ENCODE measurements at places on chromosomes 7 and 10.

DNA sequence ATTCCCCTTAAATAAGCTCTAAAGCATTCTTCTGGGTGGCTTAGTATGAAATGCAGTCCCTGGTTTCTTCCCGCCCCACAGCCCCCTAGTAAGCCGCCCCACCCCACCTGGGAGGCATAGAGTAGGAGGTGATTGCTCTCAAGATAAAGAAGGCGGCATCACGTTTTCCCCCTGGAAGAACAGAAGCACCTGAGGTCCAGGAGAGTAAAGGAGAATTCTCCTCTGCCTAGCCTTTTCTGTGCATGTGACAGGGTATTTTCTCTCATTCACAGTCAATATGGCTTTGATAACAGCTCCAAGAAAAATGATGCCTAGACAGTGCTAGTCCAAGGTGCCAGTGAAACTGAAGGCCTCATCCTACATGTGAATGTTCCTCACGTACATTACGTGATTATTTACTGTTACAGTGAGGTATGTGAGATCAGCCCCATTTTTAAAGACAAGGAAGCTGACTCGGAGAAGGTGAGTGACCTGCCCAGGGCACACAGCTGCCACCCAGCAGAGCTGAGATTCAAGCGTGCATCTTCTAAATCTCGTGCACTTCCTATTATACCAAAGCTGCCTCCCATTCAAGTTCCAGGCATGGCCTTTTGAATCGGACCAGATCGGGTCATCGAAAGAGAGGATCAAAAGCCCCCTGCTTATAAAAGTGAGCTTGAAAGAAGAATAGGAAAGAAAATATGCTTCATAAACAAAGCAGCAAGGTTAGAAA, 59.4 kb downstream of the FAM171A1 start:
- no peak for DNase-seq

- peak; percentile 76 for DNase-seq
Measured at GRCh38 chr7:121519548-121520521, 123.7 kb upstream of the FAM3C start.

DNA sequence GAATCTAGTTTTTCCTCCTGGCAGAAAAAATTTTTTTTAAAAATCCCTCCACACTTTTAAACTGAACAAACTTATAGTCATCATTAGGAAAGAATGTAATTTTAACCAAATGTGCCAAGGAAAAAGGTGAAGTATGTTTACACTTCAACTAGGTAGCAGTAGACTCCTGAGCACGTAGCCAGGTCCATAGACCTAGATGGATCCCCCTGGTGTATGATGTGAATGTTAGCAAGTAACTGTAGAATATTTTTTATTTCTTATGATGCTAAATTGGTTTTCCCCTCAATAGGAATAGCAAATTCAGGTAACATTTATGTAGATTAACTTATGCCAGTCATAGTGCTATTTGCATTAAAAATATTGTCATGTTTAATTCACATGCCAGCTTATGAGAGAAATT, 19.6 kb downstream of the CABCOCO1 start:
- DNase-seq = no peak

DNA sequence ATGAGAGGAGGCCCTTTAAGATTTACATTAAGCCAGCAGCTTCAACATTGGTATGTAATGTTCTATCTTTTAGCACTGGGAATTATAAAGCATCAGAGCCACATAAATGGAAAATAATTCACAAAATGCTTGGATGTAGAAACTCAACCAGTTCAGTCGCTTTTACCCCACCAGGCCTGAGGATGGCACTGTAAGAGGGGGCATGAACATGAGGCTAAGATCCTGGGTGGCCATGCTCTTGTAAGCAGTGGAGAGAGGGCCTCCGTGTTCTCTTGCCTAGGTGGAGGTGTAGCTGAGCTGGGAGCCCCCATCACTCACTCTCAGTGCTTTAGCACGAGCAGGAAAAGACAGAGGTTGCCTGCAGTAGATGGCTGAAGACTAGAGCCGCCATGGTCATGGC, 238.8 kb downstream of the FANK1 start:
- DNase-seq = peak; percentile 4

GRCh38 chr7:151410405-151411390, 860 bp upstream of the WDR86 start:
- no peak for DNase-seq

- no peak for DNase-seq
Measured at GRCh38 chr7:26265499-26266075, 26.1 kb upstream of the SNX10 start.

DNA sequence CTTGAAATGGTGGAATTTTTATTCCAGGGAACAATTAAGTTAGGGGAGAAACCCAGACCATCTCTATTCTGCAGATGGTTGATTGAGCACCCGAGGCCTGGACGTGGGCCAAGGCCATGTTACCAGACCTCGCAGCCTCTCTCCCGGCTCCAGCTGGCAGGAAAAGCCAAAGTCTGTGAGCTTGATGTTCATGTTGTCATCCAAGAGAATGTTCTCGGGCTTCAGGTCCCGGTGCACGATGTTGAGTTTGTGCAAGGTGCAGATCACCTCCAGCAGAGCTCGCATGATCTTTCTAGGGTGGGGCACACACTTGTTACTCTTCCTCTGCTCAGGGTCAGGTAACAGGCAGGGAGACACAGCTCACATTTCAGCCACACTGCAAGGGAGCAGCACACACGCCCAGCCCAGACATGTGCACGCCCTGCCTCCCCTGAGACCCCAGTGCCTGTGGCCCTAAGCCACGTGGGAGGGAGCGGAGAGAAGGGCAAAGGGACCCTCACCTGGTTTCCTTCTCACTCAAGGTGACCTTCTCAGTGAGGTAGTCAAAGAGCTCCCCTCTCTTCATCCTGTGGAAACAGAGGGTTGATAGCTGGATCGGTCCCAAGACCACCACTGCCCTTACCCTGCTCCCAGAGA, 9.5 kb downstream of the PHKG1 start:
- no peak for DNase-seq

GRCh38 chr7:95730493-95731280, 41.7 kb upstream of the DYNC1I1 start:
- DNase-seq = no peak

DNA sequence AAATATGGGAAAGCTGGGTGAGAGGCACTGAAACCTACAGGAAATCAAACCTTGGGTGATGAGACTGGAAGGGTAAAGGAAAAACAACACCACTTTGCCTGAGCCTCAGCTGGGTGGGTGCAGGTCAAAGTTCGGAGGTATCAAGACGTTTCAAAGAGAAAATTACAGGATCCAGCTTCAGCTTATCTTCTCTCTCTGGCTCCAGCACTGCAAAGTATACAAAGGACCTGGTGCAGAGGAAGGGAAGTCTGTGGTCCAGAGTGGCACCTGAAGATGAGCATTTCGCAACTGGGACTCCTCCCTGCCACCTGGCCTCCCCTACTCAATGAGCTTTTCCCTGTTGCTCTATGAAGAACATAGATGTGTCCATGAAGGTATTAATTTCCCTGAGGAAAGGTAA, 6.4 kb upstream of the FXYD4 start:
- no peak for DNase-seq

GRCh38 chr10:117656385-117657367, 114.1 kb downstream of the EMX2 start:
- no peak for DNase-seq

DNA sequence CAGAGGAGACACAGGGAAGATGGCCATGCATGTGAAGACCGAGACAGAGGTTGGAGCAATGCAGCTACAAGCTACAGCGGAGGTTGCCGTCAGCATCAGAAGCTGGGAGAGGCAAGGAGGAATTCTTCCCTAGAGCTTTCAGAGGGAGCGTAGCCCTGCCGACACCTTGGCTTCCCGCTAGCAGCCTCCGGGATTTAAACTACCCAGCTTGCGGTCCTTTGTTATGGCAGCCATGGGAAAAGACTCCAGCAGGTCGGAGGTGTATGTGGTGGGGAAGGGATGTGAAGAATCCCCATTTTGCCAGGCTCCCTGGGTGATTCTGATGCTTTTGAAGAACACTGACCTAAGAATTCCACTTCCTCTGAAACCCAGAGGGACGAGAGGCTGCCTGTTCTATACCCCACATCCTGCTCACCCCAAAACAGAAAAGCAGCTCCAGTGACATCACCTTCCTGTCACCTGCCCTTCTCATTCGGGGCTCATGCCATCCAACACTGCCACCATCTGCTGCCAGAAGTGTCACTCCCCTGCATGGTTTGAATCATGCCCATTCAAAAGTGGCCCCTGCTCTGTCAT, 3.3 kb upstream of the SEPHS1 start:
- no peak for DNase-seq

DNA sequence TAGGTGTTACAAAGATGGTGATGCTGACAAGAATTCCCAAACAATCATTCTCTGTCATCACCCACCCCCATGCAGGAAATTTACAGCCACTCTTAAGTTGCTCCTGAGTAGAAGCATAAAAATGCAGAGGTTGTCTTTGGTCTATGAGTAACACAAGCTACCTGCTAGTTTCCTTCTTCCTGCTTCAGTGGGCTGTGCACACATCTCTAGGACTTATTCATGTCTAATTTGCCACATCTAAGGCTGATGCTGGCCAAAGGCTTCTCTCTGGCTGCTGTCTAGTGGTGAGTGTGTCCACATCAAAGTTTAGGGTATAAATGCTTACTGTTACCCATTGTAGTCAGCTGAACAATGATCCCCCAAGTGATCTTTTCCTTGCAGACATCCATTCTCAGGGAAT, 662.5 kb downstream of the TYW1 start:
- no peak for DNase-seq

DNA sequence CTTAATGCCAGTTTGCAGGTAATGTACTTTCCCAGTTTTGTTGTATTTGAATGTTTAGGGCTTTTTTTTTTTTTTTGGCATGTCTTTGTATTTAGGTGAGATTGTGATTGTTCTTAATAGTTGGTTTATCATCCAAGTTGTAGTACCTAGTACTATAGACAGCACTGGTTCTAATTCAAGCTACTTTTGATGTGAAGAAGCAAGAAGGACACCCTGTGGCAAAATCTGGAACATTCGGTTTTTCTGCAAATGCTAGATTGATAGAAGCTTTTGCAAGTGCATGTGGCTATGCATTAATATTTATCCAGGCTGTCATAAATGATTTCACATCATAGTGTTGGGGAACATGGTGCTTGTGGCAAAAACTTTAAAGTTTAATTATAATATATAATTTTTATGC, 248.9 kb downstream of the FOXP2 start:
- peak; percentile 31 for DNase-seq

- no peak for DNase-seq
Measured at GRCh38 chr7:122944682-122945303, 50.7 kb downstream of the TAS2R16 start.

DNA sequence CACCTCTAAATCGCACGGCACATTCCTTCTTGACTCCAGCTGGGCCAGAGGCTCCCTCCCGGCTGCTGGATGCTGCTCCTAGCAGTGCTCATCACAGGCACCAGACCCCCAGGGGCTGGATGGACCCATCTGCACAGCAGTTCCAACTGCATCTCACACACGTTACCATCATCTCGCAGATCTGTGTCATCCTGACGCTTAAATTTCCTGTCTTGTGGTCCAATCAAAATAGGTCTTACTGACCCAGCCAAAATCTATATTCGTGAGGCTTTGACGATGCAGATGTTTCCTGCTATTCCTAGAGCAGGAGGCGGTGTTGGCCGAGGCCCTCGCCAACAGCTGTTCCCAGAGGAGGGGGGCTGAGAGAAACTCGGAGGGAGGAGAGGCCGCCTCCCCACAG, 108.0 kb downstream of the MKI67 start:
- DNase-seq = no peak

GRCh38 chr10:34762603-34763299, 52.3 kb downstream of the PARD3 start:
- no peak for DNase-seq

- peak; percentile 74 for DNase-seq
Measured at GRCh38 chr10:23433701-23434100, 5.2 kb upstream of the OTUD1 start.

DNA sequence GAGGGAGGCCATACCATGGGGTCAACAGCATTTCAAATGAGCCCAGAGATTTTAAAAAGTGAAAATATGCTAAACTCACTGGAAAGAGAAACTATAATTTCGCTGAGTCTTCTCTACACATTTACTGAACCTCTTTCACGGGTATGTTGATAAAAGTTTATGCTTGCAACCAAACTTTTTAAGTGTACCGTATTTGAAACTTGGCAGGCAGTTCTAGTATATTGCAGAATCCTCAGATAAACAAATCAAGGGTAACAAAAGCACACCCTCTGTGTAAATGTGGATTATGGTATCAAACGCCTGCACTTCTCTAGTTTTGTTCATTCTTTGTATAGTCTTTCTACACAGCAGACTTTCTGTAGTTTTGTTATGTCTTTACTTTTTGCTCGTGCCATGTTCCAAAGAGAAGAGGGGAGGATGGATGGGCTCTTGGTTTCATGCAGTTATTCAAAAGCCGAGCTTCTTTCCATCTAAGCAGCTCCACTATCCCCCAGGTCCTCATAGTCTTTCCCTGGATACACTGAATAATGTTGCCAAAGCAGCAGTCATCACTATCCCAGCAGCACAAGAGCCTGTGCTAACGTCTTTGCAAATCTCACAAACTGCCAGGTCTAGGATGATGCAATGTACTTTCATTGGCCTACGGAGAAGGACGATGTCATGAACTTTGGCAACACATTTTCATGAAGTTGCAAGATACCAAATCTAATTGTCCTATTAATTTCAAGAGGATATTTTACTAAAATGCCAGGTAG, 131.2 kb downstream of the MPP7 start:
- no peak for DNase-seq

Measured in MV-4-11 (cell line).